ENCODE measurements at places on chromosomes 5 and 9. TPM values are rescaled to one million over a fixed set of nuclear protein-coding genes. Genes with fewer than 3 reads are reported as not detected.

The SLCO6A1 gene
- not detected for polyA plus RNA-seq

The FOXD4L6 gene
- polyA plus RNA-seq = not detected

The IFNK gene
- polyA plus RNA-seq = not detected

The VCAN gene
- 347 TPM for polyA plus RNA-seq

The SLC4A9 gene
- polyA plus RNA-seq = 18.1 TPM

The F2RL2 gene
- 0.48 TPM for polyA plus RNA-seq

DNA sequence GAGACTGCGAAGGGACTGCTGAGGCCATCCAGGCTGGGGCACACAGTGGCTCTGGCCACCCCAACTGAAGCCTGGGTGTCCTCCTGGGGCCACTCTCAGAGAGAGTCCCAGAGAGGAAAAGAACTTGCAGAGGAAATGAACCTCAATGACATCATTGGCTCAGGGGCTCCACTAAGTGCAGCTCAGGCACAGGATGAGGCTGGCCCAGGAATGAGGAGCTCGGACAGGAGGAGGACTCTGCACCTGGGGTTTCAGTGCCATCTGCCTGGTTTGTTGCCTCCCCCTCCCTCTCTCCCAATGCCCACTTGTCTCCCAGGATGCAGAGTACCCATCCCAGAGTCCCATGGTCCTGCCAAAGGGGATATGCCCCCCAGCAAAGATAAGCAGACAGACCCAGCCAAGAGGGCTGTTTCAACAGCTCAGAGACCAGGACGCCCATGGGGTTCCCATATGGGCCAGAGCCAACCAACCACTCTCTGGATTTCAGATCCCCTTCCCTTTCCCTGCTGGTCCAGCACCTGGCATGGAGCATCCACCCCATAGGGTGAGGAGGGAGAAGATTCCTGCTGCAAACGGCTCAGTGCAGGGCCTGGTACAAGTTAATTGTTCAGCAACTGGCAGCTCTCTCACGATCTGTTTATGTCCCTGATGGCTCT, 26.9 kb upstream of the OLFM1 start:
- DNase-seq = no peak

DNA sequence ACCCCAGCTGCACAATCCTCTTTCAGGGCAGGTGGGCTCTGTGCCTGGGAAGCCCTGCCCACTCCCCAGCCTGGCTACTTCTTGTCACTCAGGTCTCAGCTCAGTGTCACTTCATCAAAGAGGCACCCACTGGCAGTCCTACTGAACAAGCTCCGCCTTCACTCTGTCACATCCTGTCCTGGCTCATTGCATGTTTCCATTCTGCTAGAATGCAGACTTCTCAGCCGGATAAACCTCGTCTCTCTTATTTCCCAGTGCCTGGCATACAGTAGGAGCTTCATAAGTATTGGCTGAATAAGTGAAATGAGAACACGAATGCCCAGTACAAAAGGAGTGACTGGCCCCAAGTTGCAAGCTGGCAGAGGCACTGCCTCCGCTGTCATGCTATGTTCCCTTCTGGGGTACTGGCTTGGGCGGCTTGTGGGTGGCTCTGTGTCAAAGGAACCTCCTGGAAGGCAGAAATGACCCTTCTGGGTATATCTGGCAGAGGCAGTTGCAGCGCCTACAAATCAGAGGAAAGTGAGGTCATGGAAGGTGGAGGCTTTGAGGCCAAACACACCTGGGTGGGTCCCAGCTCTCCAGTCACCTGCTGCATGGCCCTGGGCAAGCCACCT, 98.3 kb upstream of the PHYKPL start:
- no peak for DNase-seq

DNA sequence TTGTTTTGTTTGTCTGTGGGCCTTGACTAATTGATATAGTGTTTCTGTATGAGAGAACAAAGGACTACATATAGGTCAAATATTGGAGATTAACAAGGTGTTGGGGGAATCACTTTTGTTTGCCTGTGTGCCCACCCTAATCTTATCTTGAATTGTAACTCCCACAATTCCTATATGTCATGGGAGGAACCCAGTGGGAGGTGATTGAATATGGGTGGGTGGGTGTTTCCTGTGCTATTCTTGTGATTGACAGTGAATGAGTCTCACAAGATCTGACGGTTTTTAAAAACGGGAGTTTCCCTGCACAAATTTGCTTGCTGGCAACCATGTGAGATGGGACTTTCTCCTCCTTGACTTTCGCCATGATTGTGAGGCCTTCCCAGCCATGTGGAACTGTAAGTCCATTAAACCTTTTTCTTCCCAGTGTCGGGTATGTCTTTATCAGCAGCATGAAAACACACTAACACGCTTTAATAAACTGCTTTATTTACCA, 64.9 kb upstream of the HSPB3 start:
- DNase-seq = no peak

DNA sequence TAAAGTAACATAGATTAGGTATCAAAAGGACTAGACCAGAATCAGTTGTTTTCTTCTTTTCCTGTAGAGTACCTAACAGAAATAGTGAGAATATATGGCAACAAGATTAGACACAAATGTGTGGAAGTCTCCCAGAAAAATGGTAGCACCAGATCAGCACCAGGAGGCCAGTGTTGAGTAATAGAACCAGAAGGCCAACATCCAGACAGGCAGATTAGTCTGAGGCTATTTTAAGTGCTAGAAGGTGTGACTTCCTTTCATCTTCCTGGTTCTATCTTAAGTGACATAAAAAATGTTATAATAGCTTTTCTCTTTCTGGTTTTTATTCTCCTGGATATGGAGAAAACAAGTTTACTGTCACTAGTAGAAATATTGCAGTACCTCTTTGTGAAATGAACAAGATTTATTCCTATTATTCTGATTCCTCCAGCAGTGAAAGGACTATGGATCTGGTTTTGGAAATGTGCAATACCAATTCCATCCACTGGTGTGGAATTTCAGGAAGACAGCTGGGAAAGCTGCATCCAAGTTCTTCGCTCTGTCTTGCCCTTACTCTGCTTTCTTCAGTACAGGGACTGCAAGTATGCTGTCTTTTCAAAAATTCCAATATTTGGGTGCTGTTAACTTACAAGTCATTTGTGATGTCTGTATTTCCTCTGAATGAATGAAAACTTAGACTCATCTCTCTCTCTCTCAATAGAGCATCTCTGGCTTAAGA, 39.1 kb downstream of the SHLD3 start:
- no peak for DNase-seq

- no peak for DNase-seq
Observed at GRCh38 chr9:7316166-7316795, 483.3 kb downstream of the DMAC1 start.

DNA sequence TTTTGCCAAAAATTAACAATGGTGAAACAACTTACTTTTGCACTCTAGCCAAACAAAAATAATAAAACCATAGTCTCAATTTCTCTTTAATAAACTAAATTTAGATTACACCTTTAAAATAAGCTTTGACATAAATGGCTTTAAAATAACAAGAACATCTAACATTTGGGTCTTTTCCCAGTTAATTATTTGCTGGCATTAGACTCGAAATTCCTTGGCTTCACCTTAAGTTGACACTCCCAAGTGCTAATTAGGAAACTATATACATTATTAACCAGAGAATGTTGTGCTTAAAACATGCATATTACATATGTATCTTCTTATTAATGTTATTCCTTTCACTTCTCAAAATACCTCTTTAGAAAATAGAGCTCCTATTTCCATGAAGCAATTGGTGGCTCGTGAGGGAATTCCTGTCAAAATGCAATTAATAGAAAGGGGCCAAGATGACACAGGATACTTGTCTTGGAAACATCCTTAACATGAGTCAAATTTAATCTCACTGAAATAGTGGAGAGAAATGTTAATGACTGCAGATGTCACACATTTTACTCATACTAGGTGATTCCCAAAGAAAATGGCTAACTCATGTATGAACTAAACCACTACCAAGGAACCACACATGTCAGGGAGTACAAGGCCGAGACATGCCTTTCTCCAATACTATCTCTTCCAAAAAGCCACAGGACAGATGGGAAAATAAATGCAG, 932.9 kb upstream of the DMAC1 start:
- DNase-seq = no peak

GRCh38 chr5:138985256-138985655, 110.1 kb upstream of the LRRTM2 start:
- DNase-seq = no peak

DNA sequence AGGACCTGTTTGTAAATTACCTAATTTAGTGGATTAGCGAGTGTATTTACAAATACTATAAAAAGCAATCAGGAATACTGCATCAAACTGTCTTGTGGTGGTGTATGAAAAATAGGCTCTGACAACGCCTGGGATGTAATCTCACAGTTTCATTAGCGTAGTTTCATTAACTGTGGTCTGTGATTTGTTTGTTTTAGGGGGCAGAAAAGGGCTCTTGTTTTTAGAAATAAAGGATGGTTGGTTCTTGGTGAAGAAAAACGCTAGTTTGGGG, 1.4 kb downstream of the SLC44A1 start:
- DNase-seq = no peak

DNA sequence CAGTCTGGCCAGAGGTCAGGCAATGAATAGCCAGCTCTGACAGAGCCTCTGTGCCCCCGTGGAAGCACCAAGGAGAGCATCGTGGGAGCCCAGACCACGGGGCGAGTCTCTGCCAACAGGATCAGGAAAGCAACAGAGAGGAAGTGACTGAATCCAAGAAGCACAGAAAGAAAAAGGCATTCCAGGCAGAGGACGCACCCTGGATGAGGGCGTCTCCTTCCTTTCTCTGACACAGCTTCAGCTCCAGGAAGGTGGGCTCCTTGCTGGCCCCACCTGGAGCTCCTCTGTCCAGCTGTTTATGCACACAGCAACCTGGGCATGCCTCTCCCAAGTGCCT, 16.6 kb downstream of the HK3 start:
- no peak for DNase-seq

- no peak for DNase-seq
Observed at GRCh38 chr5:3217114-3217513, 378.5 kb upstream of the IRX1 start.

- DNase-seq = no peak
Observed at GRCh38 chr5:171157775-171158174, 151.3 kb upstream of the TLX3 start.

DNA sequence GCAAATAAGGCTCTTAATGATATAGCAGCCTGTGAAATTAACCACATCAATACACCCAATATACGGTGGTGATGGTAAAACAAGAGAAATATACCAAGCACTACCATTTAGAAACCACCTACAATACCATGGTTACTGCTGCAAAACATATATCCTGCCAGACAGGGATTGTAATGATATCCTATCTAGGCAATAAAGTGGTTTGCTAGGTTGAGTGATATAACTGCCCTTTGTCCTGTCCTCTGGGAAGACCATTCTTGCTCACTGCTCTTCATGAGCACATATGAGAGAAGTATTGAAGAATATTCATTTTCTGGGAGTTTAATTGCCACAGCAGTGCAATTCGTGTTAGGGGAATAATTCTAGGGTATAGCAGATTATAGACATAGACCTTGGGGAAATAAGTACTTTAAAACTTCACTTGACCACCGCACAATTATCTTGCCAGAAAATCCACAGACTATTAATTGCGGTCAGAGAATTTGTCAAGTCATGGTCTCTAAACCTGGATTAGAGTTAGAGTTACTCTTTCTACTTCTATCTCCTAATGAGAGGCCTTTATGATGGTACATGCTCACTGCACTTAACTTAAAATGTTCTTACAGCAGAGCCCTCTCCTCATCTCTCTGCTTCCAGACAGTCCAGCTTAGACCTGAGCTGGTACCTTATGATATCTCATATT, 413.0 kb downstream of the ZNF608 start:
- no peak for DNase-seq

GRCh38 chr9:136389396-136389795, 10.6 kb downstream of the SNAPC4 start:
- DNase-seq = no peak

GRCh38 chr9:108184941-108185340, 670.8 kb downstream of the ACTL7B start:
- no peak for DNase-seq

DNA sequence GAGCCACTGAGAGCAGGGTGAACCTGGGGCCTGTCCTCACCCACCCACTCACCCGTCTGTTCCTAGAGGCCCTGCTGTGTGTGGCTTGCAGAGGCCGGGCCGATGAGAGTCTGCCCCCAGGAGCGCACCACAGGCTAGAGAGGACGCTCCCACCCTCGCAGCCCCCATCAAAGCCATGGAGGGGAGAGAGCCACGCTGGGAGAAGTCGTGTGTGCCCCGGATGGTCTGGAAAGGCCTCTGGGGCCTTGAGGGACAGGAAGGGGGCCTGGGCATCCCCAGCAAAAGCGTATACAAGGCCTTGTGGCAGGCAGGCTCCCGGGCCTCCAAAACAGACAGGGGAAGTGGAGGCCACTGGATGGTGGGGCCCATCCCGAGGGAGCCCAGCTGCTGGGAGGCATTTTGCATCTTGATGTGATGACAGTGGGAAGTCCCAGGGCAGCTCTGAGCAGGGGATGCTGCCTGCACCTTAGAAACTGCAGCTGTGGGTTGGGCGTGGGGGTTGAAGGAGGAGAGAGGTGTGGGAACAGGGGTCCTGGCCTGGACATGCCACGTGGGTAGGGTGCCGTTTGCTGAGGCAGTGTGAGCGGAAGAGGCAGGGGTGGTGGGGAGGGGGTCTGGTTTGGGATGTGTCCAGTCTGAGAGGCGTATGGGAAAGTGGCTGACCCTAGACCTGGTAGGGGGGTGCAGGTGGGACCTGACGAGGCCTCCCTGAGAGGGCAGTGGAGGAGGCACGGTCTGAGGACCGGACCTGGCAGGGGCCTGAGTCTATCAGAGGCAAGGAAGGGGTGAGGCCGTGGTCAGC, 43.0 kb upstream of the NOTCH1 start:
- no peak for DNase-seq

DNA sequence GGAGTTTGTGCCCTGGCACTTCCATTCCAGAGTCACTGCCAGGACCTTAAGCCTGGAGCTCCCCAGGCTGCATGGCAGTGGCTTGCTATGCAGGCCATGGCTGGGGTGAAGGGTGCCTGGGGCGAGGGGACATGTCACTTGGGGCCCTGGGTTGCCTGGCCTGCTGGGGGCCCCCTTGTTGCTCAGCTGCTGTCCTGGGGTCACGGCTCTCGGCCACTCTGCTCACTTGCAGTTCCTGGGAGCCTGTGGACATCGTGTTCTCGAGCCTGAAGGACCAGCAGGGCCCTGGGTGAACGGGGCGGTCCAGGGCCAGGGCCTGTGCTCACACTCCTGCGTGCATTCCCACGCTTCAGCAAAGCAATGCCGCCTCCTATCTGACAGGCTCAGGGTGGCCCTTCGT, 14.5 kb upstream of the SLC2A6 start:
- no peak for DNase-seq

DNA sequence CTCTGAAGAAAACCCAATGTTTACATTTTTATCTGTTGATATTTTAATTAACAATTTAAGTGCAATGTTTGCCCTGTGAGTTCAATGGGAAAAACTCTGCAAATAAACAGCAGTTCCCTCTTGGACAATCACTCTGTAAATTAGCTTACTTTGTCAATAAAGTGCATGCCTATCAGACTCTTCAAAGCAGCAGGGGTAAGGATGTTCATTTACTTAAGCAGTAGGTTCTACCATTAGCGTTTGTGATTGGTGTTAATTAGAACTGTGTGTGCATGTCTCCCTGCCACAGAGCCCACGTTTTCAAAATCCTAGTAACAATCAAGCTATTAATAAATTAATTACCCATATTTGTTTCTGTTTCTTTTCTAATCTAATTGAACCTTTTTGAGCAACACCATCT, 1921.6 kb upstream of the WWC1 start:
- no peak for DNase-seq

- DNase-seq = no peak
Observed at GRCh38 chr5:149110406-149110805, 30.9 kb upstream of the ABLIM3 start.
